NCI-H1436 (cell line): ENCODE measurements at places on chromosomes 1 and 21.

GRCh38 chr1:164803366-164803765 lies 244.4 kb downstream of the PBX1 start:
- DNase-seq = no peak

- no peak for DNase-seq
These were observed 108.8 kb downstream of the ITSN1 start for GRCh38 chr21:33751120-33751519.

DNA sequence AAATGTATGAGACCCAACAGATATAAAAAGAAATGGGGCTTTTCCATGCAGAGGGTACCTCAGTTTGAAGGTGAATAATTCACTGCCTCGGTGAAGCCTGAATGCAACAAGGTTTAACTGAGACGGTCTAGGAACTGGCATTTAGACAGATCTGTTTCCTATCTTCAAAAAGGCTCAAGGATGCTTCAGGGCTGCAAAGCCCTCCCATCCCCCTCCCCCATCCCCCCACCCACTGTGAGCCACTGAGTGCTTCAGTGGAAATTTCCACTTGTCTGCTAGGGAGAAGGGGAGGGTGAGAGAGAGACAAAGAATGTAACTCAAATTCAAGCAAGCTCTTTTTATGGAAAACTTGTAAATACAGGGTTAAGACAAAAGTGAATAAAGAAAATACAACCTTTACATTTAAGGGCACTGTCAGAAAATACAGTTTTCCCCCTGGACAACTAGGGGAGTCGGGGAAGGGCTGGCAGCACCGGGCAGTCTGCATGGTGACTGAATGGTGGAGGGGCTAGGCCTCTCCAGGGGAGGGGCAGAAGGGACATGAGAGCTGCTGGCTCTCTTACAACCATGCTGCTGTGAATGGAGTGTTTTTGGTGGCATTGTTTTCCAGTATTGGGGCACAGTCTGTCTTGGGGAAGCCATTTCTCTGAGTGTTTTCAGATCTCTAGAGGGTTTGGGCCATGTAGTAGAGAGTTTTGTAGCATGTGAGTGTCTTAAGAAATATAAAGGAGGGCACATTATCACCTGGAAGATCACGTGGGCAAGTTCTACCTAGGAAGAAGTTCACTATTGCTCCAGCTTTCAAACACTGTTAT lies 56.7 kb downstream of the MRPS6 start:
- no peak for DNase-seq

DNA sequence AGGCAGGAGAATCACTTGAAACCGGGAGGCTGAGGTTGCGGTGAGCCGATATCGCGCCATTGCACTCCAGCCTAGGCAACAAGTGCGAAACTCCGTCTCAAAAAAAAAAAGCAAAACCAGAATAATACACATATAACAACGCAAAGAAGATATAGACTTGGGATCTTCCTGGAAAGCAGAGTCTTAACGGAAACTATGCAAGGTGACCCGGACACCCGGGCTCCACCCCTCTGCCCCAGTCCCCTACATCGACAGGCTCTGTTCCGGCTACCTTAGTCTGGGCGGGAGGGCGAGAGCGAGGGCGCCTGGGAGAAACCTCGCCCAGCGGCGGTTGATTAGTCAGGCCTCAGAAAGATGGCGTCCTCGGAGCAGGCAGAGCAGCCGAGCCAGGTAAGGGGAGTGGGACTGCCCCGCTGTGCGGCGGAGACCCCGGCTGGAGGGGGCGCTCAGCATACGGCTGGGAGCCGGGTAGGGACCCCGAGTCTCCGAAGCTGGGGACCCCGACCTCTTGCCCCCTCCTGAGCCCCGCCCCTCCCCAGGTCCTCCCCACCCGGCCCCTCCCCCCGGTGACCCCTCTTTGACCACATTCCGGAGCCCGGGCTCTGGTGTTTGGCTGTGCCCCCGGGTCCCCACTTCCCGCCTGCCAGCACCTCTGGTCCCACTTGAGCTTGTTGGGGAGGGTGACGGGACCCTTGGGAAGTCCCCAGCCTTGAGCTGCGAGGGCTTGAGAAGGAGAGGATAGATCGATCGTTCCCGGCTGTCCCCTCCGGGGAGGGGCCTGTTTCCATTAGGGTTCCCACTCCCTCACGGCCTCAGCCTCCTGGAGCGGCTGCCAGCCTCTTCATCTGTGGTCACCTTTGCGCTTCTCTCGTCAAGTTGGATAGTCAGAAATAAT lies at the start of gene PEX14:
TSS of gene PEX14 (plus strand) at position 338 of the 895 bp plus-strand sequence. CDS start at position 355, 17 bp downstream.
- DNase-seq = peak; percentile 71

- no peak for DNase-seq
These were observed 5.4 kb upstream of the ADORA1 start for GRCh38 chr1:203122159-203122558.

- DNase-seq = no peak
These were observed 32.6 kb downstream of the ALPL start for GRCh38 chr1:21541835-21542234.

- no peak for DNase-seq
These were observed 81.2 kb downstream of the PROX1 start for GRCh38 chr1:214068979-214069378.

DNA sequence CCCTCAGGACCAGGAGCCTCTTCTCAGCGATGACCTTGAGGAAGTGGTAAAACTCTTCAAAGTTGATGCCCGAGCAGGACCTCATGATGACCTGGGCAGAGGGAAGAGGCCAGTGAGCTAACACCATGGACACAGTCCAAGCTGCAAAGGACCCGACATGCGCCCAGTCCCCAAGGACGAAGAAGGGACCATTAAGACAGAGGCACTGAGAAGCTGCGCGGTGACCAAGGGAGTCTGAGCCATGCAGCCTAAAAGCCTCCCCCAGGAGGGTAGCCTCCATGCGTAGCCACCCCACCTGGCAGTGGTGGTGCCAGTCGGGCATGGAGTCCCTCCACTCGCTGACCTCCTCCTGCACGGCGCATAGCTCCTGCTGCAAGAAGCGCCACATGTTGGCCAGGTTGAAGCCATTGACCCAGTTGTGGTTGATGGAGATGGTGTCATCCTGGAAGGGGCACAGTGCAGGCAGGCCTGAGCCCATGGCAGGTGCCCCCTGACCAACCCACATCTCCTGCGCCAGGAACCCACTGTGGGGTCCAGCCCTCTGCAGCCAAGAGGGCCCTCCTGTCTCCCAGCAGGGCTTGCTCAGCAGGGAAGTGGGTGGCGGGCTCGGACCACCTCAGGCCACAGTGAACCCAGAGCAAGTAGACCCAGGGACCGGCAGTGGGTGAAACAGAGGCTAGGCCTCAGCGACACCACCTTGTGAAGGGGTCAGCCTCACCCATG lies 2.4 kb downstream of the JMJD4 start:
- no peak for DNase-seq

DNA sequence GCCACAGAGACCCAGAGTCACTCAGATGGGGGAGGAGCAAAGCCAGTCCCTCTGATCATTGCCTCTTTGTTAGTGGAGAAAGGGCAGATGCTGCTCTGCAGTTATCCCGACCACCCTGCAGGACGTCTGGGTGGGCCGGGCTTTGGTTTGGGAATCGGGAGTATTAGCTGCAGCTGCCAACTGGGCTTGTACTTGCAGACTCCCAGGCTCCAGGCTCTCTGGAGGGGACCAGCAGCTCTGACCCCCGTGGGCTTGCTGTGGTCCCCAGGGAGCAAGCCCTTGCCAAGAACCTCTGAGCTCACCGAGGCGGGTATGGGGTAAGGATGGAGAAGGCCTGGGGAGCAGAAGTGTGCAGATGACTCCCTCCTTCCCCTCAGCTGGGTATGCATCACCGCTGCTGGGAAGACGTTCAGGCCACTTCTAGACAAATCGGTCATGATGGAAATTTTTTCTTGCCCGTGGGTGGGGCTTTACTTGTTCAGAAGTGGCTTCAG lies 21.6 kb downstream of the MAPKAPK2 start:
- DNase-seq = peak; percentile 46

- DNase-seq = no peak
These were observed 165.3 kb downstream of the LTN1 start for GRCh38 chr21:28827422-28827821.

GRCh38 chr1:174266991-174267612 lies 107.8 kb downstream of the RABGAP1L start:
- DNase-seq = no peak

DNA sequence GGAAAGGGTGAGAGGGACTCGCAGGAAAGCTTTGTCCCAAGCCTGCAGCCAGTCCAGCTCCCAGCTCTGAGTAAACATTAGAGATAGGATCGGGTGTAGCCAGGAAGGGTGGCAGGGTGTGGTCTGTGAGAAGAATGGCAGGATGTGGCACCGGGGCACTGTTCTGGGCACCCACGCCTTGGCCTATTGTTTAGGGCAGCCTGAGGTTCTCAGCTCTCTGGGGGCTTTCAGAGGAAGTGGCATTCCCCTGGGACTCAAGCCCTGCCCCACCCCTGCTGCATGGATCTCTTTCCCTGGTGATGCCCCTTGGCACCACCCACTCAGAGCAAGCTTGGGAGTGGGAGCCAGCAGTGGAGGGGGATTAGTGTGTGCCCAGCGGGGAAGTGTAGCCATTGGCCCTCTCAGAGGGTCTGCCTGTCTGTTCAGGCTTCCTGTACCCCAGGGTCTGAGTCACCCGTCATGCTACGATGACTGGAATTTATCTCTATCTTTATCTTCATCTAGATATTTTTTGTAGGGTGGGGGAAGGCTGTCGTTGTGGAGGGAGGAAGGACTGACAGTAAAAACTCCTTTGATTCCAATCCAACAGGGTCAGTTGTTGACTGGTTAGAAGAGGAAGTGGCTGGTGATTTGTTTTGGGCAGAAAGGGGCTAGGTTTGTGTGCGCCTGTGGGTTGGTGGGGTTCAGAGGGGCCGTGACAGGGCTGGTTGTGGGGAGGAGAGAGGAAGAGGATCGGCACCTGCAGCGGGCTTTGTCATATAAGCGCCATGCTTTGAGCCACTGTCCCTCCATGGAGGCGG lies 31.6 kb downstream of the SOX13 start:
- no peak for DNase-seq

DNA sequence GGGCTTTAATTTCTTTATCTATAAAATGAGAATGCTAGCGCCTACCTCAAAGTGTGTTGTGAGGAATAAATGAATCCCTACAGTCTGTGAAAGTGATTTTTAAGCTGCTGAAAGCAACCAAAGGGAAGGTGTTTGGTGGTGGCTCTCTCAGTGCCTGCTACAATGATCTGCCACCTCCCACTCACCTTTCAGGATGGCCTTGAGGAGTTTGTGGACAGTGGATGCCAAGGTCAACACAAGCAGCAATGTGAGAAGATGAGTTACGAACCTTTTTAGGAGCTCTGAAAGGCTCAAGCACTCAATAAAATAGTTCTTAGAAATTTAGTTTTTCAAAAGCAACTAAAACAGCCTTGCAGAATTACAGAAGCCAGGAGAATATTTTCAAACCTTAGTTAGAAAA lies 176.6 kb upstream of the DPT start:
- no peak for DNase-seq

DNA sequence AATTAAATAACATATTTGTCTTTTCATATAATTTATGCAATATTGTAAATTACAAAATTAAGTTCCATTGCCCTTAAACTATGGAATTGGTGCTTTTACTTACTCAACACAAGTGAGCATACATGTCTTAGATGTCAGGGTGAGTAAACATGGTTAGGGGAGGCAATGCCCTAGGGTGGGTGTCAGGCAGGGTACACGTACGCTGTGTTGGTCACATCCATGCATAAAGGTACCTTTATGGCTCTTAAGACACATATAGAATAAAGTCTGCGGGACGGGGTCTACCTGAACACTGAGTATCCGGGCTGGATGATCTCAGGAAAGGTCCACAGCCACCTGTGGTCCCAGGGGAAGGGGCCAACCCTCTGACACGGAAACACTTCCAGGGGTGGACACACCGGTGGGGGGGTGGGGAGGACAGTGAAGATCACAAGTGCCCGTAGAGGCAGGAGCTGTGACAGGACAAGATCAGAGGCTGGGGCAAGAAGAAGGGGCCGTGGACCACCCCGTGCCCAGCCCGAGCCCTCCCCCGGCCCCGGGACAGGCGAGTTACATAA lies 720 bp downstream of the LIN9 start:
- peak; percentile 49 for DNase-seq

DNA sequence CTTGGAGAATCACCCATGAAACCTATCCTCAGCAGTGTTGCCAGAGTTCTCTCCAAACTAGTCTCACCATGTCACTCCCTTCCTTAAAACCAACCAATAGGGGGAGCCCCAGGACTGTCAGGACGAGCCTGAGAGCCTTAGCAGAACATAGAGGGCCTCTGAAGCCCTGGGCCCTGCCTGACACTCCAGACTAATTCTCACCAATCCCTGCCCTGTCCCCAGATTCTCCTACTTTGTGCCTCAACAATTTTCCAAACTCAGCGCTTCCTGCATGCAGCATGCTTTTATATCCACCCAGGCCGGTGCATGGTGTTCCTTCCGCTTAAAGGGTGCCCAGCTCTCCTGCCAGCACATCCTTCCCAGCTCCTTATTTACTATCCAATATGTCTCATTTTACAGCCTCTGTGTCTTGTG lies 42.7 kb downstream of the HSD3B1 start:
- peak; percentile 80 for DNase-seq

GRCh38 chr1:192485692-192486436 lies 89.7 kb upstream of the RGS1 start:
- no peak for DNase-seq

GRCh38 chr1:6868660-6869380 lies 83.6 kb downstream of the CAMTA1 start:
- no peak for DNase-seq

GRCh38 chr1:23376890-23377811 lies 7.5 kb upstream of the ZNF436 start:
- no peak for DNase-seq

- no peak for DNase-seq
These were observed 70.8 kb downstream of the TIAM1 start for GRCh38 chr21:31273278-31273677.

DNA sequence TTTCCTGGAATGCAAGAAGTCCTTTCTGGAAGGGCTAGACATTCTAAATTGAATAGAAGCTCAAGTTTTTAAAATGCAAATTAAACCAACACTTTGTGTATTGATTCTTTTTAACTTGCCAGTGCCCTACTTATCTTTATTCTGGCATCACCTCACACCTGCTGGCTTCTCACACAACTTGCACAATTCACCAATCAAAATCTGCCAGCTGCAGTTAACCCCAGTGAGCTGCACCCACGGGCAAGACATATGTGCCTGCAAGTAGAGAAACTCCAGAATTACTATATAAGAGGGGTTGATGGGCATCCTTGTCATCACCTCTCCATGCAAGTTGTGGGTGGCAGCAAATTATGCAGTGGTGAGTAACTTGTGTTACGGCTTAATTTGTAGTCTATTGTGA lies 11.7 kb upstream of the PLPPR4 start:
- no peak for DNase-seq

DNA sequence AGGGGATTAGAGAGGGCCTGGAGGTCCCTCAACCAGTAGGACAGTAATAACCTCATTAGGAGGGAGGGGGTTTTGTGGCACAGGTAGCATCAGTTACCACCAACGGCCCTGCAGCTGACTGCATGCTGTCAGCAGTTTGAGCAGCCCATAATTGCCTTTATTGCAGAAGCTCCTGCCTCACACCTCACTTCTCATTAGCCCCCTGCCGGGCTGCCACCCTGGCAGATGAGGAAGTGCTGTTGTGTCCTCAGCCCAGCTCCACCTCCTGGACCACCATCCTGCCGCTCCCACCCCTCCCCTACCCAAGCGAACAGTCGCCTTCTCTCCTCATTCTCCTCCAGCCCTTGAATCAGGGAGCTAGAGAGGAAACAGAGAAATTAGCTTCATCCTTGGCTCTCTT lies 237.4 kb downstream of the LMX1A start:
- DNase-seq = no peak

- DNase-seq = no peak
These were observed 38.2 kb downstream of the RABIF start for GRCh38 chr1:202850593-202851362.

- no peak for DNase-seq
These were observed 5.4 kb upstream of the PRDM15 start for GRCh38 chr21:41884501-41885030.

GRCh38 chr1:161988413-161988812 lies 35.3 kb downstream of the OLFML2B start:
- DNase-seq = no peak
